ENCODE measurements at places on chromosomes 2 and 18. TPM values are rescaled to one million over a fixed set of nuclear protein-coding genes. Genes with fewer than 3 reads are reported as not detected.

GRCh38 chr18:35710581-35710980 is 129.0 kb downstream of the GALNT1 start:
- no peak for DNase-seq

DNA sequence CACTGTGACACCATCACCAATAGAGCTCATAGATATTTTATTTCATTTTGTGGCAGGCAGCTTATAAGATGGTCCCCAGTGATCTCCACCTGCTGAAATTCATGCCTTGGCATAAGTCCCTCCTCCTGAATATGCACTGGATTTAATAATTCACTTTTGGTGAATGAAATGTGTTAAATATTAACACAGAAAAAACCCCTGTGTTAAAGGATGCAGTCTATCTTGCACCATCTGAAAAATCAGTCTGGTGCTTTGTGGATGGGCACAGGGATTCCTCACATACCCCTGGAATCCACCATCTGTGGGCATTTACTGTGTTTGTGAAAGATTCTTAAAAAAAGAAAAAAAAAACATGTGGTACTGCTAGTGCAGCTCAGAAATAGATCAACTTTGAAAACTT is 26.1 kb upstream of the WIPF1 start:
- DNase-seq, result no peak

DNA sequence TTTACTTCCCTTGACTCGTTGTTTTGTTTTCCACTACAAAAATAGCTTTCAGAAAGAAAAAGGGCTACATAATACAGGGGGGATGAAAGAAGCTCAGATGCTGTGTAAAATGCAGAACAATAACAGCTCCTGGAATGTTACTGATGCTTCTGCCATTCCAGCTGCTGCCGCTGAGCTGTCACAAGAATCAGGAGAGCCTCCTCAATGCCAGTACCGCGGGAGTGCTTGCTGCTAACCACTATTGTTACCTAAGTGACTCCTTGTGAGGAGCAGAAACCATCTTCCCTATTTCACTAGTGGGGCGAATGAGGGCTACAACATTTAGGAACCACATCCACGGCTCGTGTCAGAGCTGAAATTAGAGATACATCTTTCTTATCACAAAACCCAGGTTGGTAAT is 384.8 kb downstream of the GALR1 start:
- DNase-seq, result no peak

- DNase-seq, result no peak
Measured at GRCh38 chr2:11236335-11236734, 81.1 kb downstream of the SLC66A3 start.

DNA sequence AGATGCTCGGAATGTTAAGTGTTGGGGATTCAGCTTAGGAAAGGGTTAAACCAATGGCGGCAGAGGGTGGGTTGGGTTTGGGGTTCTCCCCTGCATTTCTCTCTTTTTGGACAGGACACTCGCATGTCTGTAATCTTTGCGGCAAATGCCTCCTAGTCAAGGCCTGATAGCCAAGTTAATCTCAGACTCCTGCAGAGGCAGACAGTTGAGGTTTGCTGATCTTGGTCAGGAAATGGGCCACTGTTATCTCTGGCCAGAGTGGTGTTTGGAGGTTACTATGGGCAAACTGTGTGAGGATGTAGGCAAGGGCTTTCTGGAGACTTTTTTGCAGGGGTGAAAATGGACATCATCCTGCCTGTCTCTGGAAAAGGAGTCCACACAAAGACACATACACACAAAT is 188.8 kb downstream of the SETBP1 start:
- no peak for DNase-seq

DNA sequence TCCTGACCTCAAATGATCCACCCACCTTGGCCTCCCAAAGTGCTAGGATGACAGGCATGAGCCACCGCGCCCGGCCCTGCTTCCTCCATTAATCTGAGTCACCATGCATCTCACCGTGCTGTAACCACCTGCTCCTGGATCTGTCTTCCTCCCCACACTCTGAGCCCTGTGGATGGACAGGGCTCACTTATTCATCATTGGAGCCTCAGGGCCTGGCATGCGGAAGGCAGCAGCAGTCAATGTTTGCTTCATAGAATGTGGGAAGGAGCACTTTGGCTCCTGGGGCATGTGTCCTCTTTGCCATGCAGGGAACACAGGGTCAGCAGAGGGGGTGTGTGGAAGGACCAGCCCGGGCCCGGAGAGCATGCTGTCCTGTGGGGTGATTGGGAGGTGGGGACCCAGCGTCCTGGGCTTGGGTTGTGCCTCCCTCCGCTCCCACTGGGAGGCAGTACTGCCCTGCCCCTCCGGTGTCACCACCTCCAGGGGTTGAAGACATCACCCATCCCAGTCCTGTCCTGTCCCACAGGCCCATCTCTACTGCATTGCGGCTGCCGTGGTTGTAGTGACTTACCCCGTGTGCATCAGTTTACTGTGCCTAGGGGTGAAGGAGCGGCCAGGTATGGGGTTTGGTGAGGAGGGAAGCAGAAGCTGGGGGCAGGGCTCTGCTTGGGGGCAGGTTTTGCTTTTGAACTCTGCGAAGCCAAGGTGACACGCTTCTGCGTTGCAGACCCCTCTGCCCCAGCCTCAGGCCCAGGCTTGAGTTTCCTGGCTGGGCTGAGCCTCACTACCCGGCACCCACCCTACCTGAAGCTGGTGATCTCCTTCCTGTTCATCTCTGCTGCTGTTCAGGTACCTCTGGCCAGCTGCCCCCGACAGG is 11.5 kb downstream of the MFSD2B start:
- no peak for DNase-seq

DNA sequence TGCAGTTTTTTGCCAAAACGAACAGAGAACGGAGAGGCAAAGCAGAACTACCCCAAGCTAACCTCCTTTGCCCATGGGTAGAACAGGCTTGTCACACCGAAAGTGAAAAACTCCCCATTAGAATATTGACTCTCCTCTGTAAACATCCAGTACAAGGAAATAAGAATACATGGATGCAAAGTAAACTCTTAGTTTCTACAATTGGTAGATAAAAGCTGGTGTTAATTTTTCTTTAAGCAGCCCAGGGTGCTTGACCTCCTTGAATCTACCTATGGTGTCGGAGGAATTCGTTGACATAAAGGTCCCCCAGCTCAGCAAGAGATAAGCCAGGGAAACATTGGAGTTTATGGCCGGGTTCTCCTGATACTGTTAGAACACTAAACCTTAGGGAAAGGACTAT is 48.4 kb upstream of the DSG1 start:
- DNase-seq, result no peak

- DNase-seq, result no peak
Measured at GRCh38 chr18:11653521-11653920, 35.5 kb upstream of the GNAL start.

GRCh38 chr18:34709104-34709503 is 994 bp upstream of the DTNA start:
- no peak for DNase-seq

DNA sequence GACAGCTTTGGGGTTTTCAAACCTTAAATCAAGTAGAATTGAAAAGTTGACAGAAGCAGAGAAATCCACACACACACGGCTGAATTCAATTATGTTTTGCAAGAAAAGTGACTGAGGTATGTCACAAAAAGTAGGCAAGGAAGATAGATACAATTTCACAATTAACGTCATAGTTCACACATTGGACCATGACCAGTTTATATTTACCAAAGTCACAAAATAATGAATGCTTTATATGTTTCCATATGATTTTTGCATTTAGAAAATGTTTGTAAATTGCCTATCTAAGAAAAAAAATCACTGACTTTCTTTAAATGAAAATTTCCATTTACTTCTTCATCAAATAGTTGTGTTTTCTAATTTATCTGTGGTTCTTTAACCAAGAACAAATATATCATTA is 29.4 kb upstream of the ZNF516 start:
- DNase-seq, result no peak

DNA sequence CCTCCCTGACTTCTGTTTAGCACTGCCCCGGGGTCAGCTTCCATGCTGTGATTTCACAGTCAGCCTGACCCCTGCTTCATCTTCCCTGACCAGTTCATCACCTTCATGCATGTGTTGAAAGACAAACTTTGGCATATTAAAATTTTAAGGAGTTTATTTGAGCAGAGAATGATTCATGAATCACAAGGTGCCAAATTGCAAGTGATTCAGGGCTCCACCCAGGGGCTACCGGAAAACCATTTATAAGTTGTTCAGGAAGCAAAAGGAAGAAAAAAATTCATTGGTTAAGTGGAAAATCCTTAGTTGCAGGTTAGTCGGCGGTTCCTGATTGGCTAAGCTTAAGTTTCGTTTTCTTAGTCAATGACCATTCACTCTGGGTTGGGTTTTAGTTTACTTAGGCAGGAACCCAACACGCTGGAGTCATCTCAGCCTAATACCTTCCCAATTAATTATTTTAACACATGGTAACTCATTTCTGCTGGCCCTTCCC is 10.6 kb downstream of the IL1F10 start:
- no peak for DNase-seq

Gene MARCHF7
- 113 TPM for total RNA-seq

Gene IL18R1
- 0.13 TPM for total RNA-seq

Gene TCF23
- not detected for total RNA-seq

Gene TMEM200C
- total RNA-seq, result 8.6 TPM

Gene PSMA8
- 0.29 TPM for total RNA-seq

Gene GPR45
- total RNA-seq, result not detected

Measured in progenitor cell of endocrine pancreas (in vitro differentiated cells).